Stromal cell of bone marrow (primary cell): ENCODE measurements at places on chromosomes 5 and 9.

DNA sequence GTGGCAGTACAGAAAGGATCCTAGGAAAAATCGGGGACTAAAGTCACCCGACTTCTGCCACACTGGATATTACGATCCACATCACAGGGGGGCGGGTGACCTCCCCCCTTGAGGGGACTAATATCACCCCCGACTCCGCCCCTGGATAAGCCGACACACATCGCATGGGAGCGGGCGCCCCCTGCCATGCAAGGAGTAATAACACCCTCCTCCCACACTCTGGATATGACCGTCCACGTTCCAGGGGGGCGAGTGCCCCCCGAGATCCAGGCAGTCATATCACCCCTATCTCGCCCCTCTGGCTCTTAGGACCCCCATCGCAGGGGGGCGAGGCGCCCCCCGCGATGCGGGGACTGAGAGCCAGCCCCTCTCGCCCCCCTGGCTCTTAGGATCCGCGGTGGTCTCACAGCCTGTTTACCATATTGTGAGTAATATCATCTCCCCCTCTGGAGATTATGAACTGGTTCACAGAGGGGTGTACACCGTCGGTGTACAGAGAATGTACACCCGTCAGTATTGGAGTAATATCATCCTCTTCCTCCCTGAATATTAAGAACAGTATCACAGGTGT is 423.0 kb downstream of the DIRAS2 start:
- no peak for DNase-seq

DNA sequence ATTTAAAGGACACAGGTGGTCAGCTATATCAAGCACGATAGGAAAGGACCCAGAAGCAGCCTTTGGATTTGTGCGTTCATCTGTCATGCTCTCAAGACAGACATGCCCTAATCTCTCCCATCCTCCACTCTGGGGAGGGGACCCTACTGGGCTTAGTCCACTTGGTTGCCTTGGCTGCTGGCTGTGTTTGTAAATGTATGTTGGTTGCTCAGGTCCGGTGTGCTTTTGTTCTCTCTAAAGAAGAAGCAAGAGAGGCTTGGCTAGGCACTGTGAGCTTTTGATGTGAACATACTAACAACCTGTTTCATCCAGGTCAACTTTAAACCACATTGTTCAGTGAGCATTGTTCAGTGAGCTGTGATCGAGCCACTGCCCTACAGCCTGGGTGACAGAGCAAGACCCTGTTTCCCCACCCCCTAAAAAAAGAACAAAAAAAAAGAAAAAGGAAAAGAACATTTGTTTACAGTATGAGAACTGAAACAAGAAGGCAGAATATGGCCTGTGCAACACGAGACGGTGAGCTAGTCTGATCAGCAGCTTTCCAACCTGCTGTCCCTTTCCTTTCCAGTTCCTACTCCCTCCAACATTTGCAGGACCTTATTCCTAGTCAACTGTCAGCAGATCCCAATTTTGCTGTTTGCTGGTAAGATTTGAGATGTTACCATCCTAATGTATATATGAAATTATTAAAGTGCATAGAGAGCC is 228.3 kb downstream of the ARHGAP26 start:
- no peak for DNase-seq

GRCh38 chr5:137407090-137407489 is 92.0 kb downstream of the SPOCK1 start:
- DNase-seq, result no peak

- DNase-seq, result no peak
Measured at GRCh38 chr5:96691503-96692303, 29.5 kb downstream of the CAST start.

- DNase-seq, result no peak
Measured at GRCh38 chr9:86670536-86670935, 276.8 kb downstream of the GAS1 start.

GRCh38 chr9:38160613-38161215 is 91.7 kb upstream of the SHB start:
- no peak for DNase-seq

GRCh38 chr5:129766798-129767197 is 18.9 kb downstream of the MINAR2 start:
- DNase-seq, result no peak
